ENCODE measurements at places on chromosomes 4 and X.

GRCh38 chrX:119475389-119476101 is 7.3 kb downstream of the SLC25A5 start:
- peak; percentile 3 for DNase-seq

- DNase-seq: no peak
Observed at GRCh38 chr4:74117024-74117534, 18.1 kb upstream of the CXCL2 start.

DNA sequence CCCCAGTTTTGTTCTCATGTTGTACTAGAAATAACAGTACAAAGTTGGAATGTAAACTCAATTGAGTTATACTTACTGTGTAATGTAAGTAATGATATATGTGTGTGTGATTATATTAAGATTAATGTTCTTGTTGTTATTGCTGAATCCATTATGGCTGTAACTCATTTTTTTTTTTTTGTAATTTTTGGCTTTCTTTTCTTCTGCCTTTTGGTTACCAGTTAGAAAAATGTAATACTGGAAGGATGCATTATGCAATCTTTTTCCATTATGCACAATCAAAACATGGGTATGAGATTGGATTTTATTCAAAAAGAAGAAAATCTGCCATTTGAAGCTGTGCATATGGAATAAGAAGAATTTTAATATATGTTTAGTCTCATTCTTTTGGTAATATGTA is 34.0 kb downstream of the BANK1 start:
- DNase-seq: no peak

DNA sequence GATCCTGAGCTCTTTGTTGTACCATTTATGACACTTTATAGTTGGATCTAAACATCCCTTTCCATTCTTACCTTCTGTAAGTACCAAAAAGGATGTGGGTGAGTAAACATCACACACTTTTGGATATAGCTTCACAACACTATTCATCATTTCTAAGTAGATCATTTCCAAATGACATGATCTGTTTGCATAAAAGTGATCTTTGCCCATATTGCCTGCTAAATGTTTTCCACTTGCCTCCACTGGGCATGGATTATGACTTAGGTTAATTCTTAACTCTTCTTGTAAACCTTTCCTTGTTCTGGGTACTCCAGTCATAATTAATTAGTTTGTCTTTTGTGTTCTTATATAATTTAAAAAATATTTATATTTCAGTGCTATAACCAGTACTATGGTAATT is 244.9 kb upstream of the AGA start:
- DNase-seq: no peak

- DNase-seq: no peak
Observed at GRCh38 chr4:94819371-94820168, 61.8 kb downstream of the BMPR1B start.

DNA sequence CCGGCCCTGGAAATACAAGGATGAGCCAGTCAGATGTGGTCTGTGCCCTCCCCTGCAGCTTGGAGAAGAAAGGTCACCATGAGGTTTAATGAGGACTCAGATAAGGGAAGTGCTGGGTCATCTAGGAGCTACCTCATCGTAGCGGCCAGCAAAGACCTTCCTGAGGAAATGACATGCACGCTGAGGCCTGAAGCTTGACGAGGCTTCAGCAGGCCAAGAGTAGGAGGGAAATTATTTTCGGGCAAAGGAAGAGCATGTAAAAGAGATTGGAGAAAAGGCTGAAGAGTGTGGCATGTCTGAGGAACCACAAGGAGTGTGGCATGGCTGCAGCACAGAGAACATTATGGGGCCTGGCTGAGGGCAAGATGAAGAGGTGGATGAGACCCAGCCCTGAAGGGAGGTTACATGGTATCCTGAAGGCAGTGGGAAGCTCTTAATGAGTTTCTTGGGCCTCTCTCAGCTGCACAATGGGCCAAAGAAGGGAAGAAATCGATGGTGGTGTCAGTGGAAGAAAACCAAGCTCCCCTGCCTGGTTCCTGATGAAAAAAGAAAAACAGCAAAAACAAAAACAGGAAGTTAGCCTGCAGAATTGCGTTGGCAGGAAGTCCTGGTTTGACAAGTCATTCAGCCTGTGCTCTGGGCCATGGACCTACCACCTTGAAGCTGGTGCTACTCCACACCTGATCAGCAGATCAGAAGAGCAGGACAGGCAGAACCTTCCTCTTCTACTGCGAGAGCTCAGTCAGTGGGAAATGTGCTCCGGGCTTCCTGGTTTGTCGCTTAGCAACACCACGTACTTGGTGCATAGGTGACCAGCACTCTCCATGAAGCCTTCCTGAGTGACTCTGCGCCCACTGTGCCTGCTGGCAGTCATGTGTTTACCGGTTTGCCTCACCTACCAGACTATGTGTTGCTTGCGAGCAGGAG is 134.5 kb upstream of the KLF3 start:
- peak; percentile 49 for DNase-seq

- no peak for DNase-seq
Observed at GRCh38 chr4:60096676-60097075, 1103.5 kb upstream of the ADGRL3 start.

GRCh38 chr4:67204441-67204840 is 340.9 kb downstream of the CENPC start:
- no peak for DNase-seq

DNA sequence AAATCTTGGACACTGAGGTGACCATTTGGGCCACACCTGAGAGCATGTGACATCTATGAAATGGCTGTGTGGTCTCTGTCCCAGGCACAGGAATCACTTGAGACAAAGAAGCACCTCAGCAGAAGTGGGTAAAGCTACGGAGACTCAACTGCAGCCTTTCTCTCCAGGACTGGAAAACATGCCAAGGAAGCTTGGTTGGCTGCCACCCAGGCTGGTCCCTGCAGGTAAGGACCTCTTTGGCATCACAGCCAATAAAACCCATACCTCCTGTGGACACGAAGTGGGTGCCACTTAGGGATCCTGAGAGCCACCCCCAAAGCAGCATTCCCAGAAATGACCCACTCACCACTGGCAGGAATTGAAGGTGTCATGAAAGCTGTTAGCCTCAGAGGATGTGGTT is 74.6 kb downstream of the LEF1 start:
- DNase-seq: no peak

GRCh38 chr4:101345596-101346350 is 1.6 kb downstream of the PPP3CA start:
- DNase-seq: peak; percentile 75

DNA sequence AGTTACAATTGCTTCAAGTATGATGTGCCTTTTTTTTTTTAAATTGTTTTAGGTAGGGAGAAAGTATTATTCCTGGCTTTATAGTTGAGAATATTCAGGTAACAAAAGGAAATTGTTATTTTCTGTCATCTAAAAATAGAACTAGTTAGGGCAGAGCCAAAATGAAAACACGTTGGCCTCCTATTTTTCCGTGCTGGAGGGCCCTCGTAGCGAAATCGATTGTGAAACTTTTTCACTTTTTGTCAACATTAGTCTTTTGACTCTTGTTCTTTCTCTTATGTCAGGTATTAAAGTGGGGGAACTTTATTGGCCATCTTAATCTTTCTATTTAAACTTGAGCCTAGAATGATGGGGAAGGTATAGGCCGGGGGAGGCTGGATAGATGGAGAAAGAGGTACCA is 104.9 kb downstream of the ARHGAP10 start:
- no peak for DNase-seq

DNA sequence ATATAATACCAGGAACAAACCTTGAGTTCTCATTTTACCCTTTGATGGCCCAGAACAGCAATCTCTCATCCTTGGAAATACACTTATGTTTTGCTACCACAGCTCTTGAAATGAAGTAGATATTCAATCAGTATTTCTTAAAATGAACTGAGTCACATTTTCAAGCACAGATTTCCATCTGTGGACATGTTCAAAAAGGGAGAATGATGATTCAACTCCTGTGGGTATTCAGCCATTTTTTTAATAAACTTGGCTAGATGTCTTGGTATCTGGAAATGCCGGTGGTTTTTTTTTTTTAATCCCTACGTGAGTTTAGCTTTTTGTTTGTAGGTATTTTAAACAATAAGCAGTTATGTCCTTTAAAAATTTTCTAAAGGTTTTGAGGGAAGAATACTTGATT is 64.2 kb upstream of the TRPC5OS start:
- DNase-seq: no peak

- no peak for DNase-seq
Observed at GRCh38 chr4:118883861-118884260, 4.8 kb upstream of the SYNPO2 start.

- no peak for DNase-seq
Observed at GRCh38 chr4:145301386-145302080, 121.1 kb upstream of the OTUD4 start.

DNA sequence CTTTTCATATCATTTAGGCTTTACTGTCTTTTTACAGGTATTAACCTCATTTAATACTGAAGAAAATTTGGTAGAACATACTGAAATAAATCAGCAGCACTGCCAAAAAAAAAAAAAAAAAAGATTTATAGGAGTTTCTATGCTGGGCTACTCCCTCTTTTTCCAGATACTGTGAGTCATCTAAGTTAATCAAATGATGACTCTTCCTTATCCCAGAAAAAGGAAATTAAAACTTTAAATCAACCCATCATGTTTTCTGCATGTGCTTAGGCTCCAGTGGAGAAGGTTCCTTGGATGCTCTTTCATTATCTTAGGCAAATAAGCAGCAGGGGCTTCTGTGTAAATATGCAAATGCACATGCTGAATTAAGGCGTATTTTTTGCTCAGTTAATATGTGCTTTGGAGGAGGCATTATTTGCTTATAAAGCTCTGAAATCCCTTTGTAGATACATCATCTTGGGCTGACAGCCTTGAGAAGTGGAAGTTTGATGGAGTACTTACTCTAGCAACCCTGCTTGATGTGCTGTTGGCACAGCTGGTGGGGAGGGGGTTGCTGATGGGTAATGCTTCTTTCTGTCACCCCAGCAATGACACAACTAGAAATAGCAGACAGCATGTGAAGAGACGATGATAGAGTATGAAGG is 136.1 kb downstream of the C4orf33 start:
- DNase-seq: no peak

- DNase-seq: peak; percentile 97
Observed at GRCh38 chr4:151276787-151277562, at the start of gene PRSS48. TSS of gene PRSS48 (plus strand) at chr4:151277161. CDS start at chr4:151277173, 12 bp downstream.

GRCh38 chr4:181911420-181911819 is 331.8 kb upstream of the TENM3 start:
- no peak for DNase-seq

GRCh38 chrX:13009273-13009672 is 34.4 kb downstream of the TMSB4X start:
- DNase-seq: no peak

DNA sequence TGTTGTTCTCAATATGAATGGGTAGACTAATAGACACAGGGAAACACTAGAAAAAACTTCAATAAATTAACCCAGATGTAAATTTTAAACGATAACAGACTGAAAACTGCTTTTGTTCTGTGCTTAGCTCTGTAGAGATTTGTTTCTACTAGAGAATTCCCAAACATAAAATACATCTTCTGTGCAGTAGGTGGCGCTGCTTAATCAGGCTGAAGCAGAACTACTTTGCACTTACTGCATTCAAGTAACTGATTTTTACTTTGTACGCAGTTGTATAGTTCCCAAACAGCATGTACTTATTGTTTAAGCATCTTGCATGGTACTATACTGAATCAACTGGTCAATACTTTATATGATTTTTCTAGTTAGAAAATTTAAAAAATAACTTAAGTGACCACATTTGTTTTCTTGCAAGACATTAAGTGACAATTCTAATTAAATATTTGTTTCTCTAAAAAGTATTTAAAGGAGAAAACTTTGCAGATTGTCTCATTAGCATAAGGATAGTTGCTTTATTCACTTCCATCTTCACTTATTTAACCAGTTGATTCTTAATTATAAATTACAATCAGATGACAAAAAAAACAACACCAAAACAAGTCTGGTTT is 490.6 kb downstream of the IL15 start:
- DNase-seq: peak; percentile 73

DNA sequence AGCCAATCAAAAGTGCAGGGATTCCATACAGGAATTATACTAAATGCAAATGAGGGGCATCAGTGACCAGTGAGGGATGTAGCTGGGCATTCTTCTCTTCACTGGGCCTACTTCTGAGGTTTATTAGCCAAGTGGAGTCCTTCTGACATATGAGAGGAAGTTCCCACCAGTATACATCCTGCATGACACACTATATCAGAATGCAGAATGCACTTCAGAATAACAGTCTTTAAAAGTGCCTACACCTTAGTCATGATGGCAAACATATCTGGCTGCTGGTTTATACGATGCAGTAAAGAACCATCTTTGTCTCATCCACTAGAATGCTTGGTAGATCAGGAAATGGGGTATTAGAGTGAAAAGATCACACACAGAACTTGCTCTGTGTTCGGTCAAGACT is 180.3 kb upstream of the PPARGC1A start:
- DNase-seq: no peak

- no peak for DNase-seq
Observed at GRCh38 chr4:116272336-116272735, 813.0 kb downstream of the TRAM1L1 start.

- DNase-seq: peak; percentile 66
Observed at GRCh38 chr4:55409468-55410171, 13.9 kb downstream of the TMEM165 start.

DNA sequence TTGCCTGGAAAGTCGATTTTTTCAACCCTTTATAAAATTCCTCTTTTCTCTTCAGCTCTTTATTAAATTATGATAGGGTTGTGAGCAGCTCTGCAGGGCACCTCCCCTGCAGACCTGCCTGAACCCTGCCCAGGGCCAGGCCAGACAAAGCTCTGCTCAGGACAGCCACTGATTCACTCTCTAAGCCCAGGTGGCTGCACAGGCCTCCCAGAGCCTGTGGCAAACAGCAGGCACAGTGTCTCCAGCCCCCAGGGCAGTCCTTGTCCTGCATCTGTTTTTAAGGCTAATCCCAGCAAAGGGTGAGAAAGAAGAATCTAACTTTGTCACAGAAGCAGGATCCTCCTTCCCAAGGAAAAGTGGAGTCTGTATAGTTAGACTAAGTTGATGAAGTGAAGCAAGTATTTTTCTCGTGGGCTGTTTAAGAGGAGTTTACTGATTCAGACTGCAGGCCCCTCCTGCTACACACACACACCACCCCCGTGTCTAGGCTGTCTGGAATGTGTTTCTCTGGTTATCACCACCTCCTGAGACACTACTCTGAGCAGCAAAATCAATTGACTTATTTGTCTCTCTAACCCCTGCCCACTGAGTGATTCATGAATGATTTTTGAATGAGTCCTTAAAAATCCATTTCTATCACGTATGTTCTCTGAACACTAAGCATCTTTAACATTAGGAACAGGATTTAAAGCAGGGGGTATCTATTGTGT is 101.7 kb downstream of the CHIC2 start:
- DNase-seq: no peak

DNA sequence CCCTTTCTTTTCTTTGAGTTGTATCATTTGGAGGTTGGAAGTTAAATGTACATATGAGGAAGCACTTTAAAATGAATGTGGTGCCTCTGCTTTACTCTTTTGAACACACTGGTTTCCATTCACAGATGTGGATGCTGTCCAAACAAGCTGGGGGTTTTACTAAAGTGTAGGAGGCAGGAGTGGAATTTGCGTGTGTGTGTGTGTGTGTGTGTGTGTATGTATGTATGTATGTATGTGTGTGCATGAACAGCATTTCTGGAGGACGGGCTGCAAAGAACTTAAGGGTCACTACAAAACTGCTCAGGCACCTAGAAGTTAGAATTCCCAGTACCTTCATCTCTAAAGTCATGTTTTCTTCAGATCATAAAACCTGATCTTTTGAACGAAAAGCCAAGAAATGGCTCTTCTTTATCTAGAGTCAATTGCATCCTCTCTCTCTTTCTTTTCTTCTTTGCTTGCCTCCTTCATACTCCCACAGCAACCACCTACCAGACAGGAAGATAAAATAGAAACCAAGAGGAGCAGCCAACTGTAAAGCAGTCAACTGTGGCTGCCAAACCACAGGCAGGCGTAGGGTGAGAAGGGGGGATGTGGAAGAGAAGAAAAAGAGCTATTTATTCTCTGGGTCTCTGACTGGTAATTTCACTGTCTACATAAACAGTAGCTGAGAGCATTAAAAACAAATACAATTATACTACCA is 177.0 kb upstream of the RASGEF1B start:
- DNase-seq: no peak

Data from endodermal cell (in vitro differentiated cells).